Stimulated activated CD8-positive, alpha-beta memory T cell treated with anti-CD3 and anti-CD28 coated beads, Interleukin-15, amount 100 ng/mL, for 4 hours (primary cell): ENCODE measurements at places on chromosomes 13 and 19.

DNA sequence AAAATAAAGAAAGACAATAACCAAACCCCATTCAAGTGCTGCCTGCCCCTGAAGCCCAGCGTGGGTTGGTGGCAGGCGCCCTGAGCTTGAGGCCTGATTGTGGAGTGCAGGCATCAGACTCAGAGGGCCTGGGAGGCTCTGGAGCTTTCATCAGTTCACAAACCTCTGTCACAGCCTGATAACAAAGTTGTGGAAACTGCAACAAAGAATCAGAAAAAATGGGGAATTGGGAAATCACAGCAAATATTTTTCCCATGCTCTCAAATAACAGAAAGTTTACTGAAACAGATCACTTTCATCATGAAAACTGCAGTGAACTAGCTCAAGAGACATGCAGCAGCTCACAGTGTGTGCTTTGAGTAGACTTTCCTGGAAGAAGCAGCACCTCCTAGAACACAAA is 793.6 kb downstream of the UQCRFS1 start:
- no peak for DNase-seq

DNA sequence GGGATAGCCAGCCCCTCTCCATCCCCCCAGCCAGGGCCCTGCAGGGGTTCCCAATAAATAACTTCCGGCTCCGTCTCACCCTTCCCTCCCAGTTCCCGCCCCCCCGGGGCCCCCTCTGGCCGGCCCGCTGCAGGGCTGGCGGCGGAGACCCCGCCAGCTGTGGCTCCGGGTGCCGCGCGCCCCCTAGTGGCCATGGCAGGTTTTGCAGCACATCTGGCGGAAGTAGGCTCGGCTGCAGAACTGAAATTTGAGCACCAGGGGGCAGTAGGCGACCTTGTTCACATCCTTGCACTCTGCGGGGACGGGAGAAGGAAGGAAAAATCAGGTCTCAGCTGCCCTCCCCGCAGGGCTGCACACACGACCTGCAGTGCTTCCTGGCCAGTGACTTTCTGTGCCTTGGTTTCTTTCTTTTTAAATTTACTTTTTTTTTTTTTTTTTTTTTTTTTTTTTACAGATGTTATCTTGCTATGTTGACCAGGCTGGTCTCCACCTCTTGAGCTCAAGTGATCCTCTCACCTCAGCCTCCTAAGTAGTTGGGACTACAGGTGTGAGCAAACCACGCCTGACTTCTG is 3.6 kb upstream of the MYO1F start:
- peak; percentile 65 for DNase-seq

DNA sequence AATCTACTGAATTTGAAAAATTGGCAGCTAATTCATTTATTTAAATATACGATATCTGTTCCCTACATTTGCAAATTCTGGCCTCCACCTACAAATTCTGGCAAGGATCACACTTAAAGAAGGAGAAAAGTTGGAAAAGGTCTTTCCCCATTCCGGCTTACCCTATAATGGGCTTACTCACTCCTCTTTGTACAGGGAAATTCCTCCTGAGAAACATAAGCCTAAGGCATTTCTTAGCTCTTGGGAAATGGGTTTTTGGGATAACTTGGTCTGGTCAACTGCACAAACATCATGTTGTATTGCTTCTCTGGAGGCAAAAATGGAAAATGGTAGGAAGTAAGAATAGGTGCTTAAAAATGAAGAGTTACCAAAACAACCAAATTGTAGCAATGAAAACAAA is 25.5 kb downstream of the KCTD12 start:
- DNase-seq = no peak

- no peak for DNase-seq
Observed at GRCh38 chr19:38009650-38010242, 102.7 kb downstream of the SIPA1L3 start.

GRCh38 chr13:98353750-98354149 is 176.7 kb upstream of the RNF113B start:
- DNase-seq = no peak
